ENCODE measurements at places on chromosomes 7 and 10.

DNA sequence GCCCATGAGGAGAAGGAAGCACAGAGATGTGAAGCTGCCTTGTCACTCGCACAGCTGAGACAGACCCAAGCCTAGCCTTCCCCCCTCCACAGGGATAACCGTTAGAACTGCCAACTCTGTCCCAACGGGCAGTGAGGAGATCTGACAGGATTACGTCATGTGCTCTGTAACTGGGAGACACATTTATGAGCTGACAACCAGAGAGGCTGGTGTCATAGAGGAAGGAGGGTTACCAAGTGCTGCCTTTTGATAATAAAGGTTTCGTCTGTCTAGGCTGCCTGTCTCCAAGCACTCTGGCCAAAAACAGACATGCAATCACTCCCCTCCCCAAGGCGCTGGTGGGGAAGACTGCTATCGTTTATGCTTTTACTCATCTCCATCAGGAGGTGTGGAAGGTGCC, 165.9 kb downstream of the PLXNA4 start:
- no peak for DNase-seq

DNA sequence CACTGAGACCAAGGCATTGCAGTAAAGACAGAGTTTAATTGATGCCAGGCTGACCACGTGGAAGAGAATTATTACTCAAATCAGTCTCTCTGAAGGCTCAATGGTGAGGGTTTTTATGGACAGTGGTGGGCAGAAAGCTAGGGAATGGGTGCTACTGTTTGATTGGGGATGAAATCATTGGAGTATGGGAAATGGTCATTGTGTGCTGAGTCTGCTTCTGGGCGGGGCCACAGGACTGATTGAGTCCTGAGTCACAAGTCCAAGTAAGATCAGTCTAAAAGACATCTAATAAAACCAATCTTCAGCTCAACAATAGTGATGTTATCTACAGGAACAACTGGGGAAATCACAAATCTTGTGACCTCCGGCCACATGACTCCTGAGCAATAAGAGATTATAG, 868.4 kb downstream of the SORCS3 start:
- no peak for DNase-seq

GRCh38 chr7:154843670-154844237, 159.2 kb downstream of the PAXIP1 start:
- DNase-seq: no peak

- DNase-seq: no peak
These were observed 62.4 kb upstream of the WNT16 start for GRCh38 chr7:121266307-121266894.

DNA sequence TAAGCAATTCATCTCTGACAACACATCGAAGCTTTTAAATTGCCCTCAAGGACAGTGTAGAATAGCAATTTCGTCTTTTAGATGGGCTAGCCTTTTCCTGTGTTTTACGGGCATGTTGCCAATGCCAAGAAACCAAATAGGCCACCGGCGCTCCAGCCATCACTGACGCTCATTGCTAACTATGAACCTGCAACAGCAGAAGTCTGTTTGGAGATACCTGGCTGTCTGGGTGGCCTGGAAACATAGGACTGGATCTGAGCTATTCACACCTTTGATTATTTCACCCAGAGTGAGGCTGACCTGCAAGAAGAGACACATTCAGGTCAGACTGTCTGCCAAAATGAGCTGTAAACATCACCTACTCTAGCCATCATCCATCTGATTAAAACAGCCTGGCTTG, 12.0 kb downstream of the KPNA7 start:
- peak; percentile 6 for DNase-seq

GRCh38 chr7:71131256-71132126, 453 bp upstream of the GALNT17 start:
- DNase-seq: peak; percentile 67

GRCh38 chr7:159060440-159060839, 84.2 kb downstream of the VIPR2 start:
- no peak for DNase-seq
